ENCODE measurements at places on chromosomes 5 and 9.

- no peak for DNase-seq
- H3K27ac ChIP-seq: no peak overlapping the region
- no peaks in the 10 kb centered on the region for H3K27me3 ChIP-seq
- H3K36me3 ChIP-seq: no peaks in the 10 kb centered on the region
These were observed 569.5 kb upstream of the SEMA6A start for GRCh38 chr5:117144086-117144485.

DNA sequence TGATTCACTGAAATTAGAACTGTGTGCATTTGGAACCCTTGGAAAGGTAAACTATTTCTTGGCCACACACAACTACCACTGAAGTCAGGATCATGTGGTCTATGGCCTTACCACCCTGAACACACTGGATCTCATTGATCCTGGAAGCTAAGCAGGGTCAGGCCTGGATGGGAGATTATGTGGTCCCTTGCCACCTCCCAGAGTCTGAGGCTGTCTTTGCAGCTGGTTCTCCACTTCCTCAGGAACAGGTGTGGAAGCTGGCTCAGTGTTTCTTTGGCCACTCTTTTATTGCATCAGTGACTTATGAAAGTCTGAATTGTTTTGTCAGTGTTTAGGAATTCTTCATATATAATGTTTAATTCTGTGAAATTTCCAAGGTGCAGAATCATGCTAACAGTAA is 89.2 kb downstream of the TEK start:
- H3K27me3 ChIP-seq: no peaks in the 10 kb centered on the region
- peaks cover 19% of the 10 kb centered on the region for H3K36me3 ChIP-seq
- H3K27ac ChIP-seq: no peak overlapping the region
- no peak overlapping the region for H3K4me3 ChIP-seq
- peaks cover 31% of the 10 kb centered on the region for H3K4me1 ChIP-seq

- DNase-seq: no peak
- no peaks in the 10 kb centered on the region for H3K36me3 ChIP-seq
- H3K4me1 ChIP-seq: no peaks in the 10 kb centered on the region
- no peak overlapping the region for H3K4me3 ChIP-seq
- no peaks in the 10 kb centered on the region for H3K27me3 ChIP-seq
These were observed 94.2 kb downstream of the CRB2 start for GRCh38 chr9:123450098-123450770.

- no peak overlapping the region for H3K4me3 ChIP-seq
- no peak for DNase-seq
- H3K4me1 ChIP-seq: no peaks in the 10 kb centered on the region
- no peaks in the 10 kb centered on the region for H3K36me3 ChIP-seq
These were observed 28.7 kb downstream of the SMIM32 start for GRCh38 chr5:136164226-136164625.

DNA sequence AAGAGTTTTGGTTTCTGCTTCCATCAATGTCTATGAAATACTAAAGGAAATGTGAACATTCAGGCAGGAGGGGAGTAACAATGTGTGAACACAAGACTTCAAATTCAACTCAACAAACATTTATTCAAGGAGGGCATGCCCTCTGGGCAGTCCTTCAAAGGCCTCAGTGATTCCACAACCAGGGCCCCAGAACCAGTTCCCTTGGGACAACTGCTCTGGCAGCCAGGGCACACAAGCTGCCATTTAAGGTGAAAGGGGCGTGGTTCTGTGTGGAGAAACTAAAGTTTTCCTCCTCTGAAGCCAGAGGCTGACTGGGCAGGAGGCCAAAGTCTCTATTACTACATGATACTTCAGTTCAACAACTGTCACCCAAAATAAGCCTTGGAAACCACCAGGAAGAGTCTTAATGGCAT is 3.2 kb downstream of the RBM18 start:
- H3K36me3 ChIP-seq: peaks cover 12% of the 10 kb centered on the region
- peaks cover 26% of the 10 kb centered on the region for H3K4me1 ChIP-seq

GRCh38 chr5:157602505-157602904 is 26.9 kb upstream of the ADAM19 start:
- peak overlapping the region; percentile 20 for H3K27ac ChIP-seq
- H3K27me3 ChIP-seq: no peaks in the 10 kb centered on the region
- H3K36me3 ChIP-seq: no peaks in the 10 kb centered on the region
- H3K4me1 ChIP-seq: peaks cover 18% of the 10 kb centered on the region
- DNase-seq: peak; percentile 24

DNA sequence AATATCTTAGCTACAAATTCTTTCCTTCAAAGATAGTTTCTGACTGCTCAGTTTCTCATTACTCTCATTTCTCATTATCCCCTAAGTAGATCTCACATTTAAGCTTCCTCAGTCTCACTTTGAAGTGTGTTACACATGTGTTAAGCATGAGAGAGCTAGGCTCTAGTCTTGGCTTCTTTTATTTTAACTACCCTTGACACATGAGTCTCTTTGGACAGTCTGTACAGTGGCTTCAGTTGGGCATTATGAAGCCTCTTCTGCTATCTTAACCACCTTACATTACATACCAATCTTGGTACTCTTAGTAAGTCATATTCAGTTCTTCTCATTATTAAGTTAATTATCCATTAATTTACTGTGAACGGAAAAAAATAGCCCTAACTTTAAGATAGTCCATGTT is 232.5 kb downstream of the FBXL17 start:
- DNase-seq: no peak
- no peak overlapping the region for H3K4me3 ChIP-seq
- H3K4me1 ChIP-seq: no peaks in the 10 kb centered on the region
- H3K36me3 ChIP-seq: no peaks in the 10 kb centered on the region
- H3K27me3 ChIP-seq: no peaks in the 10 kb centered on the region

DNA sequence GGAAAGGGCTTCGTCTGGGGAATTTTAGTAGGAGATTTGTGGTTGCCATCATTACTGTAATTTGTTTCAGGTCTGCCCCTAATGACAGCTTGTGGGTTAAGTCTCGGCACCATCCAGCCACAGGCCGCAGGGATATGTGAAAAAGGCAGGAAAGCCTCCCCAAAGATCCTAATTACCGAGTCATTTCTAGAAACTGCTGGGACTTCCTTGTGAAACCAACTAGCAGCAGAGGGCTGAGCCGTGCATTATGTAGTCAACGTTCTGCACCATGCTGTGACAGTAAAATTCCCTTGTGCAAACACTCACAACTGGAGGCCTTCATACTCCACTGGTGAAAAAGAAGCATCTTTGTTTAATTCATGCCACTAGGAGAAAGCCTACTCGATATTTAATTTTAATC is 230.3 kb downstream of the MPDZ start:
- no peak for DNase-seq
- H3K27ac ChIP-seq: no peak overlapping the region
- H3K27me3 ChIP-seq: peaks cover 9% of the 10 kb centered on the region
- H3K4me3 ChIP-seq: no peak overlapping the region
- no peaks in the 10 kb centered on the region for H3K4me1 ChIP-seq
- H3K36me3 ChIP-seq: no peaks in the 10 kb centered on the region

GRCh38 chr9:137449931-137450538 is 8.9 kb upstream of the ENTPD8 start:
- no peak for DNase-seq
- H3K27me3 ChIP-seq: no peaks in the 10 kb centered on the region
- H3K4me3 ChIP-seq: no peak overlapping the region
- H3K4me1 ChIP-seq: peaks cover 8% of the 10 kb centered on the region
- no peak overlapping the region for H3K27ac ChIP-seq

DNA sequence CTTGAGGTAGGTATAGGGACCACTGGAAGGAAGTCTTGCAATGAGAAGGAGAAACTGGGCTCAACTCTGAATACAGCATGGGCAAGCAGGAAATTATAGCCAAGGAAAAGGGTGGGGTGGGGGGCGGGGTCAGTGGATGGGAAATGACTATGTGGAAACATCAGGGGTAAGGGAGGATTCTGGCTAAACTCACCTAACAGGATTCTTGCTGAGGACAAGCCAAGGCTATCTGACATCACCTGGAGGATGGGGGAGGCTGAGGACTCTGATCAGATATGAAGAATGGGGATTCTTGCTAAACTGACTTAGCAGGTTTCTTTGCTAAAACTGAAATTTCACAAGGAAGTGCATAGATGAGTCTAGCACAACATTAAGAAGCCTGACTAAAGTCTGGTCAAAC is 40.8 kb downstream of the CTSL start:
- peaks cover 3% of the 10 kb centered on the region for H3K27me3 ChIP-seq
- no peak overlapping the region for H3K27ac ChIP-seq
- DNase-seq: no peak
- H3K36me3 ChIP-seq: no peaks in the 10 kb centered on the region
- no peak overlapping the region for H3K4me3 ChIP-seq

GRCh38 chr9:95952471-95952870 is 77.0 kb downstream of the ERCC6L2 start:
- H3K4me1 ChIP-seq: peaks cover 10% of the 10 kb centered on the region
- DNase-seq: no peak
- H3K27ac ChIP-seq: no peak overlapping the region
- no peaks in the 10 kb centered on the region for H3K27me3 ChIP-seq

DNA sequence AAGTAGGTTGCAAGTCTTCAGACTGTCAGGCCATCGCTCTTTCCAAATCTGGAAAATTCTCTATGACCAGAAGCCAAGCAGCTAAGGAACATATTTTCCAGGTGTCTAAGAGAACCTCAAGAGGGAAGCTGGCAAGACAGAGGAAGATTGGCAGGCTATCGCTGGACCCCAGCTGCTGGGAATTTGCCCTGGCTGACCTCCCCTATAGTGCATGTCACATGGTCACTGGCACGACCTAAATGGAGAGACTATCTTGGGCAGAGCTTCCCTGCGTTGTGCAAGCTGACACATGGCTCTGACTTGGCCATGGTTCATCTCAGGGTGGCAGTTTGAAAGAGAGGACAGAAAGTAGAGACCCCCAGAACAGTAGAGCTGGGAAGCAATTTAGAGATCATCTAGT is 104.9 kb upstream of the ZNF618 start:
- no peaks in the 10 kb centered on the region for H3K4me1 ChIP-seq

- H3K4me1 ChIP-seq: peaks cover 48% of the 10 kb centered on the region
- H3K36me3 ChIP-seq: no peaks in the 10 kb centered on the region
- no peak for DNase-seq
- no peaks in the 10 kb centered on the region for H3K27me3 ChIP-seq
- no peak overlapping the region for H3K27ac ChIP-seq
- no peak overlapping the region for H3K4me3 ChIP-seq
These were observed 160.4 kb downstream of the RGS3 start for GRCh38 chr9:113623851-113624485.

GRCh38 chr5:154197801-154198491 is 7.4 kb downstream of the GALNT10 start:
- H3K36me3 ChIP-seq: peaks cover 6% of the 10 kb centered on the region
- no peaks in the 10 kb centered on the region for H3K27me3 ChIP-seq
- peak overlapping the region; percentile 67 for H3K27ac ChIP-seq
- DNase-seq: peak; percentile 44
- peaks cover 39% of the 10 kb centered on the region for H3K4me1 ChIP-seq

GRCh38 chr9:126228111-126228780 is 98.4 kb upstream of the MVB12B start:
- DNase-seq: no peak
- H3K4me1 ChIP-seq: no peaks in the 10 kb centered on the region
- no peaks in the 10 kb centered on the region for H3K36me3 ChIP-seq
- H3K4me3 ChIP-seq: no peak overlapping the region

- no peak overlapping the region for H3K4me3 ChIP-seq
- DNase-seq: no peak
- no peaks in the 10 kb centered on the region for H3K36me3 ChIP-seq
- no peaks in the 10 kb centered on the region for H3K4me1 ChIP-seq
- H3K27me3 ChIP-seq: peaks cover 93% of the 10 kb centered on the region
- H3K27ac ChIP-seq: no peak overlapping the region
These were observed 4.8 kb upstream of the PITX1 start for GRCh38 chr5:135038813-135039270.

DNA sequence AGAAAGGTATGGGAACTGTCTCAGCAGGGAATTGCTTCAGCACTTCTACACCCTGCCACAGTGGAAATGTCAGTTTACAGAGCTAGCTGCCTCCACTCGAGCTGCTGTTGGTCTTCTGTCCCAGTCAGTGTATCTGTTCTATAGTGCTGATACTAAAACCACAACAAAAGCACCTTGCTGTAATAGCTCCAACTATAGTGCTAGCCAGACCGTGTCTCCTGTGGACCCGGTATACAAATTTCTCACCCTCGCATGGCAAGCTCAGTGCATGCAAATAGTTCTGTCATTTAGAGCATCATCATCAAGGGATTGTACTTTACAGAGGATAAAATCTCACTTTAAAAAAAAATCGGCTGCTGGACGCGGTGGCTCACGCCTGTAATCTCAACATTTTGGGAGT is 51.5 kb upstream of the IQGAP2 start:
- no peaks in the 10 kb centered on the region for H3K36me3 ChIP-seq
- H3K4me3 ChIP-seq: no peak overlapping the region
- DNase-seq: no peak
- H3K4me1 ChIP-seq: no peaks in the 10 kb centered on the region

GRCh38 chr5:113578091-113578490 is 64.6 kb downstream of the YTHDC2 start:
- no peak for DNase-seq
- no peak overlapping the region for H3K4me3 ChIP-seq
- H3K36me3 ChIP-seq: peaks cover 18% of the 10 kb centered on the region
- no peaks in the 10 kb centered on the region for H3K4me1 ChIP-seq
- H3K27me3 ChIP-seq: no peaks in the 10 kb centered on the region

- no peak overlapping the region for H3K27ac ChIP-seq
- H3K36me3 ChIP-seq: no peaks in the 10 kb centered on the region
- H3K4me1 ChIP-seq: no peaks in the 10 kb centered on the region
- H3K27me3 ChIP-seq: no peaks in the 10 kb centered on the region
- no peak overlapping the region for H3K4me3 ChIP-seq
- DNase-seq: no peak
These were observed 239.0 kb downstream of the EBF1 start for GRCh38 chr5:158860706-158861105.

DNA sequence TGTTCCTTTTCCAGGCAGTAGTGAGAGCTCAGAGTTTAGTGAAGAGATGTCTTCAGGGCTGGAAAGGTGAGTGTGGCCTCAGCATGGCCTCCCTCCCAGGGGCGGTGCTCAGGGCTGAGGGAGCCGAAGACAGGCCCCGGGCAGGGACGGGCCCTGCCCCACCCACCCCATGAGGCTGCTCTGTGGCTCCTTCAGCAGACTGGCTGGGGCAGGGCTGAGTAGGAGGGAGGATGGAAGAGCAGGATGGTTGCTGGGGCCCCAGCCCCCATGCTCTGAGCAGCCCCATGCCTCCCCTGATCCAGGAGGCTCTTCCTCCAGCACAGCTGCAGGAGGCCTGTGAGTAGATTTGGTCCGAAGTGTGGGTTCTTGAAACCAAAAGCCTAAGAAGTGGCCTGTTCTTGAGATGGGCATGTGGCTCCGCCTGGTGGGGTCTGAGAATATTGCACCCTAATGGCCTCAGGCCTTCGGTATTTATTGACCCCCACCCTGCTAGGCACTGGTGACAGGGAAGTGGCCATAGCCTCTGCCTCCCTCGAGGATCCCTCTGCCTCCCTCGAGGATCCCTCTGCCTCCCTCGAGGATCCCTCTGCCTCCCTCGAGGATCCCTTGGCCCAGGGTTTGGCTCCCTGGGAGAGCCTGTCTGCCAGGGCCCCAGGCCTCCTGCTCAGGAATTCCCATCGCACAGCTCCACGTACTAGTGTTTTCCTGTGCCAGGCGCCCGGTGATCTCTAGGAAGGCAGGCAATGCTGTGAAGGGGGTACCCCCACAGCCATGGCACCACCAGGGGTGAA is 65.4 kb upstream of the GARNL3 start:
- H3K4me3 ChIP-seq: no peak overlapping the region
- no peaks in the 10 kb centered on the region for H3K4me1 ChIP-seq
- no peak overlapping the region for H3K27ac ChIP-seq
- H3K27me3 ChIP-seq: no peaks in the 10 kb centered on the region
- DNase-seq: peak; percentile 81

Data from endothelial cell of umbilical vein (primary cell).